AML-193 (cell line): ENCODE measurements at places on chromosomes 6 and 20.

GRCh38 chr6:2351807-2352431 lies 106.5 kb upstream of the GMDS start:
- peak; percentile 32 for DNase-seq

DNA sequence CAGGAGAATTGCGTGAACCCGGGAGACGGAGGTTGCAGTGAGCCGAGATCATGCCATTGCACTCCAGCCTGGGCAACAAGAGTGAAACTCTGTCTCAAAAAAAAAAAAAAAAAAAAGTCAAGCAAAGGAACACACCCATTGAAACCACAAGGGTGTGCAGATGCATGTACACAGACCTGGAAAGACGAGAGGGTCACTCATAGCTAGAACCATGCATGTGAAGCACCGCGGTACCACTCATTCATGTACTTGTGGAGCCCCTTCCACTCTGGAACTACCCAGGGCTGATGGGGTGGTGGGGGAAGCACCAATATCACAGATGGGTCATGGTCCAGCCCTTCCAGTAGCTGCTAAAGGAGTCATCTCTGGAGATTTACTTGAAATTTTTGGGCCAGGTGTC lies 7.4 kb upstream of the TJAP1 start:
- no peak for DNase-seq

- DNase-seq, result no peak
These were observed 125.6 kb downstream of the BCAS1 start for GRCh38 chr20:53944796-53945195.

DNA sequence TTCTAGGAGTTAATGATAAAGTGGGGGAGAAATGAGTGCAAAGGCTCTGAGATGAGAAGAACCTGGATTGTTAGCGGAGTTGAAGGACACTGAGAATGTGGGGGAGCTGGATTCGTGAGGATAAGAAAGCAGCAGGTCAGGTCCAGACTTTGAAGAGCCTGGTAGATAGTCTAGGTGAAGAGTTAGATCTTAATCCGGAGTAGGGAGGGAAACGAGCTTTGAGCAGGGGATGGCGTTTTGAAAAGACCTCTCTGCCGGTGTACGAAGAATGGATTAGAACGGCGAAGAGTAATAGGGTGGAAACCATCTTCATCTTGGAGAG lies 487 bp upstream of the PHF20 start:
- no peak for DNase-seq

DNA sequence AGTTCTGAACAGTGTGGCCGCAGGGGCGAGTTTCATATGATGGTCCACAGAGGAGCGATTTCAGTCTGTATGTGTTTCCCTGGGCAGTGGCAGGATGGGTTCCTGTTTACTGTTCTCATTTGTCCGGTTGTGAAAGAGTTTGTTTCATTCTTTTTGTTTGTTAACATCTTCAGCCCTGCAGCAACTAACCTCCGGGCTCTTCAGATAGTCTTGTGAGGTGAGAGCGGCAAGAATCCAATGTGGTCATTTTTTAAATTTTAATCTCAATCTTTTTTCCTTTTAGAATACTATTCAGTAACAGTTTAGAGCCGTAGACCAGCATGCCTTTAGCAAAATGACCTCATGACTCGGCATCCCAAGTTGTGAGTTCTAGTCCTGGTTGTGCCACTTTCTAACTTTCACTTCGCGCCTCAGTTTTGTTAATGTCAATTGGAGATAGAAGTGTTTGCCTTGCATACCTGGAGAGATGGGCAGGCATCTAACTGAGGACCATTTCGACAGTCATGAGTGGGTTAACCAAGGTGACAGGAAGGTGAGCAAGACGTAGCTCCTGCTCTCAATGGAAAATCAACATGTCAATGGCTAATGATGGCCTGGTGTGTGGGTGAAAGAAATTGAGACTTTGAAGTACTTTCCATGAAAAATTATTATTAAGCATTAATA lies 38.5 kb upstream of the PXDC1 start:
- no peak for DNase-seq

DNA sequence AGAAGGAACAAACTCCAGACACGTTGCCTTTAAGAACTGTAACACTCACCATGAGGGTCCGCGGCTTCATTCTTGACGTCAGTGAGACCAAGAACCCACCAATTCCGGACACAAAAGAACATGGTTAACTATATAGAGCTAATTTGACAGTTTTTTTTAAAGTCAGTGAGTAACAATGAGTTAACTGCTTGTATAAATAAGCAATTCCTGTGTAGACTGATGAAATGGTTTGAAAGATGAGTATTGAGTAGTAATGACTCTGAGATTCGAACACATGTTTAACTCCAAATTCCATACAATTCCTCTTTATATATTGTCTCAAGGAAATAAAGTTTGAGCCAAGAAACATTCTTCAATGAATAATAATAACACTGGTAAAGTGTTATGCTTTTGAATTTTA lies 478.0 kb downstream of the MMUT start:
- DNase-seq, result no peak

DNA sequence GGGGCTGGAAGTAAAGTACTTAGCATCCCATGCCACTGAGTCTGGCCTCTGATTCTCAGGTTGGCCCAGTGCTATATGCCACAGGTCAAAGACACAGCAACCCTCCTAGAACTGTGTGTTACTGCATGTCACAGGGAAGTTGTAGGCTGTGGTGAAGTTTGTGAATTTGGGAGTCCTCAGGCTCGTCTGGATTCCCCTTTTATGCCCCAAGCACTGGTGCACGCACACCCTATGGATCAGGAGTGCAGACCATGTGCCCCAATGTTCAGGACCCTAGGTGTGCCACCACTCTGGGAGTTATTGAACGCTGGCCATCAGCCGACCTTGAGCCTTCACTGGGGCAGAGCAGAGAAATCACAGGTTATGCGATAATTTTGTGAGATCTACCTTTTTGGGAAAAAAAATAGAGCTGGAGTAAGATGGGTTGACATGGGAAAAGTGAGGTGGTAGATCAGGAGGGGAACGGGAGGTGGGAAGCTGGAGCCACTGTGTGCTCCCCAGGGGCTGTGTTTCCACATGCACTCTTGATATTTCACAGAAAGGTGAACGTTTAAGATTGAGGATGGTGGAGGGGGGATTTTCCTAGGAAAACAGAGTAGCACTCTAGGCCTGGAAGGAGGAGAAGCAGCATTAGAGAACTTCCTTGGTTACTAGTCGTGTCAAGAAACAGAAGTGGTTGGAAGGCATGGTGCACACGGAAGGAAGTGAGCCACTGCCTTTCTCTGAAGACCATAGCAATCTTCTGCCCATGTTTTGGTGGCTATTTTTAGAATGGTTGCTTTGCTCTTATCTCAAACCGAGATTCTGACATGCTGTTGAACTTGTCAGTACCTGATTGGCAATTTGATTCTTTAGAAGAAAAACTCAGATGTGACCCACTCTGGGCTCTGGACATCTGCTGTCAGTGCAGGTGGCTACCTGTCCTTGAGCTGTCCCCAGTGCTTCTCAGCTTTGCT lies 44.1 kb downstream of the DUSP22 start:
- DNase-seq, result no peak

GRCh38 chr6:119330520-119331113 lies 18.9 kb downstream of the MAN1A1 start:
- DNase-seq, result no peak

- DNase-seq, result no peak
These were observed 58.7 kb downstream of the AGPAT4 start for GRCh38 chr6:161215193-161215592.

DNA sequence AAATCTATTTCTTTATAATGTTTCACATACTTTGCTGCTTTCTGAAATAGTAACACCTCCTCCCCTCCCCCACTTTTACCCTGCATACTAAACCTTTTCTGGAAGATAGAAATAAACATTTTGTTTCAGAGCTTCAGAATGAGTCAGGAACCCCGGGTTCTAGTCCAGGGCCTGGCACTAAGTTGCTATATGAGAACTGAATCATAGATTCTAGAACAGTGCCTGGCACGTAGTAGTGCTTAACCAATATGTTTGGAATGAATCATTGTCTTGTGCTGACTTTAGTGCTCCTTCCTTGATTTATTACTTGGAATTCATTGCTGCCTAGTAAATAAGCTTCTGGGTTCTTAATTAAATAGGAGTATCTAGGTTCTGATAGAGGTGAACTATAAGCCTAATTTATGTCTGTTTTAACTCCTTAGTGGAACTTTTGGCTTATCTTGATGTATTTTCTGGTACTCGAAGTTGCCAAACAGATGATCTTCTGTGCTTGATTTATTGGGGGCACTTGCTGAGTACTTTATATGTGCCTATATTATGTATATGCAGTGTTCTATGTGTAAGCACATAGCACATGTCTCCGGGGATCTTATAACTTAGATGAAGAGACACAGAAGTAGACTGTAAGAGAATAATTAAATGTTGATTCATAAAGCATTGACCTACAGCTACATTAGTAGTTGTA lies 18.6 kb downstream of the TAB2 start:
- DNase-seq, result no peak

GRCh38 chr6:99645986-99646385 lies 39.4 kb downstream of the PRDM13 start:
- no peak for DNase-seq

DNA sequence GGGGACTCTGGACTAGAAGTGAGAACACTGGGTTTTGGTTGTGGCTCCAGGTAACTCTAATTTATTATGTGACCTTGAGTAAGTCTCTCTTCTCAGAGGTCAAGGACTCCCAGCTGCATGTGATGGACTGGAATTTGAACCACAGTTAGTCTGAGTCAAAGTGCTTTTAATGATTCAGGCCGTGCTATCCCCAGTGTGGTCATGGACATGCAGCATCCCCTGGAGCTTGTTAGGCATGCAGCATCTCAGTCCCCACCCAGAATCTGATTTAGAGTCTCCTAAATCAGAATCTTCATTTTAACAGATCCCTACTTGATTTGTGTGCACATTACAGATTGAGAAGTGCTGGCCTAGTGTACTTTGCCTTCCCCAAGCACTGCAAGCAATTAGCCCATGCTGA lies 74.2 kb downstream of the TOX2 start:
- DNase-seq, result no peak

- no peak for DNase-seq
These were observed 36.7 kb downstream of the FGD2 start for GRCh38 chr6:37042150-37042549.

DNA sequence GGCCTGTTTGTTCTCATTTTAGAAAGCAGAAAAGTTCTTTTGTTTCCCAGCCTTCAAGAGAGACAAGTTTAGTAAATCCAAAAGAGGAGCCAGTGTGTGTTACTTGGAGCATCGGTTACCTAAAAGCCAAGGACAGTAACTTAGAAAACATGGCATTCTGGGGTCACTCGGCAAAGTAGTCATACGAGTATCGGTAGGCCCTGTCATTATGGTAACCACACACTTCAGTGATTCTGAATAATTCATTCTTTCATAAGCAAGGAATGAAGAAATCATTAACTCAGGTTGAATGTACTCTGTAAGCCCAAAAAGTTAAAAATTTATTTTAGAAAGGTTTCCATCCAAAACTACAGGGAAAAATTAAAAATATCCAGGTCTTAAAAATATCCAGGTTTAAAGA lies 34.0 kb downstream of the CNKSR3 start:
- no peak for DNase-seq

- DNase-seq, result no peak
These were observed 10.7 kb downstream of the SPATA2 start for GRCh38 chr20:49904440-49905214.

DNA sequence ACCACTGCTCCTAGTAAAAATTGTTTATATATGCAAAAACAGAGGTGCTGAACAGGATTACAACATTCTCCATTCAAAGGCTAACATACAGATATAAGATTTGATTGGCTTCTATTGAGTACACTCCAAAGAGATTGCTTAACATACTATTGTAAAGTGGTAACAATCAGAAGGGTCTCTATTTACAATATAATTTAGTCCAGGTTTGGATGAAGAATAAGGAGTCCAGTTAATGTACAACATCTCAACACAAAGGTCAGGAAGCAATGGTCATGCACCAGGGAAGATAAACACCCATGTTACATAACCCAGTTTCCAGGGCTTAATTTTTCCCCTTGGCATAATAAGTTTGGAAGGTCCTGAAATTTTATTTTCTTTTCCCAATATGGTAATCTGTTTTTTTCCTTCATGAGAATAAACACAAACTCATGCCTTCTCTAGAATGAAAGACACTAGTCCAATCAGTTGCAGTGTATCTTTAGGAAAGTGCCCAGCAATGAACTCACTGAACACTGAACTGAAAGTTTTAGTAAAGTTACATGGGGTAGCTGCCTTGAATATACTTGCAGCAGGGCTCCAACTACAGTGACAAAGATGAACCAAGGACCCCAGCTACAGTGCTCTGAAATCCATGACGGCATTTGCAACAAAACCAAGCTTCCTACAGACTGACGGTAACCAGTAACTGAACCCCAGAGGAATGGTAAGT lies 255.3 kb upstream of the GJE1 start:
- DNase-seq, result no peak

DNA sequence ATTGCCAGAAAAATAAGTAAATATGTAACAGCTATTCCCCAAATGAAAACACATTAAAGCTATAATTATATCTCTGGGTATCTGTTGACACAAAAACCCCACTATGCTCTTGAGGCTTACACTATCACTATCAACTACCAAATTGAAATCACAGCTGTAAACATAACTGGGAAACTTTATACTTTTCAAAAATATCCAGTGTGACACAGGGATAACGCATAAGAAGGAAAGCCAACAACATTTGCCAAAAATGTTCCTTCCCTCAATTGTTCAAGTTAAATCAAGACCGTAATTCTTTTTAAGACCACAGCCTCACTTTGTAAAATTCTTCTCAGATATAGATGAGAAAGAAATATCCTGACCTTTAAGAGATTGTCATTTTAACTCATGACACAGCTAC lies 3.1 kb downstream of the ZHX3 start:
- no peak for DNase-seq

- no peak for DNase-seq
These were observed 206.5 kb downstream of the SAMD5 start for GRCh38 chr6:147715035-147715434.

GRCh38 chr6:135310291-135310690 lies 129.2 kb downstream of the MYB start:
- peak; percentile 62 for DNase-seq

GRCh38 chr6:134732763-134733162 lies 217.1 kb downstream of the ALDH8A1 start:
- no peak for DNase-seq

- no peak for DNase-seq
These were observed 18.9 kb downstream of the AHI1 start for GRCh38 chr6:135478626-135479025.

- no peak for DNase-seq
These were observed 93.9 kb downstream of the PSMG4 start for GRCh38 chr6:3352678-3353077.

GRCh38 chr6:109117346-109118035 lies 22.2 kb downstream of the CEP57L1 start:
- peak; percentile 81 for DNase-seq

DNA sequence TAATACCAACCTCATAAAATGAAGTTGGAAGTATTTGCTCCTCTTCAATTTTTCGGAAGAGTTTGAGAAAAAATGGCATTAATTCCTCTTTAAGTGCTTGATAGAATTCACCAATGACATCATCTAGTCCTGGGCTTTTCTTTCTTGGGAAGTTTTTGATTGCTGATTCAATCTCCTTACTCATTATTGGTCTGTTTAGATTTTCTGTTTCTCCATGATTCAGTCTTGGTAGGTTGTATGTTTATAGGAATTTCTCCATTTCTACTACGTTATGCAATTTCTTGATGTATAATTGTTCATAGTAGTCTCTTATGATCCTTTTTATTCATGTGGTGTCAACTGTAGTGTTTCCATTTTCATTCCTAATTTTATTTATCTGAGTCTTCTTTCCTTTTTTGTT lies 176.9 kb upstream of the PRND start:
- no peak for DNase-seq
